ENCODE measurements at places on chromosomes 3 and 15.
A peak's percentile ranks its signal among the peaks of the same experiment; 100 is the strongest.

GRCh38 chr3:121165397-121165837 is 257.4 kb downstream of the STXBP5L start:
- no peak for DNase-seq

DNA sequence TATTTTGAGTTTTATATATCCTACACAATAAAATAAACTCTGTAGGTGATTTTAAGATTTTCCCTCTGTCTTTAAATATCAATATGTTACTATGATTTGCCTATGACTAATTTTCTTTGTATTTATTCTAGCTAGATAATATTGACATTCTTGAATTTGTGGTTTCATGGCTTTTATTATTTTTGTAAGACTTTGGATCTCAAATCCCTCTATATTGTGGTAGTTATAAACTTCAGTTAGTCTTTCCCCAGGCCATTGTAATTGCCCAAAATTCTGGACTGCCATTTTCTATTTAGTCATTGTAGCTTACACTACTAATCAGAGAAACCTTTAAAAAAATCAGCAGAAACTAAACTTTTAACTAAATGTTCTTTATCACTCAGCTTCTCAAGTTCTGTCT is 1559.3 kb upstream of the GBE1 start:
- DNase-seq: no peak

DNA sequence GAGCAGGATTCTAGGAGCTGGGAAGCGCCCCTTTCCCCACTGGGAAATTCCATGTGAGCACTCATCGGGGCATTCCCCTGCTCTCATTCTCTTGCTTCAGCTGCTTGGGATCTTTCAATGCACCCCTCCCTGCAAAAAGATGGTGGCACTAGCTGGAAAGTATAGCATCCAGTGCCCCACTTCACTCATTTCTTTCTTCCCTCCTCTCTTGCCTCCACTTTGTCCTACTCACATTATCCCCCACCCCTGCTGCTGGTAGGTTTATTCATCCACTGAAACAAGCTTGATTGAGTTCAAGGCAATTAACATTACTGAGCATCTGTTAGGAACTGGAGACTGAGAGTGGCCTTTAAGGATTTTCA is 84.8 kb upstream of the LIMD1 start:
- no peak for DNase-seq

DNA sequence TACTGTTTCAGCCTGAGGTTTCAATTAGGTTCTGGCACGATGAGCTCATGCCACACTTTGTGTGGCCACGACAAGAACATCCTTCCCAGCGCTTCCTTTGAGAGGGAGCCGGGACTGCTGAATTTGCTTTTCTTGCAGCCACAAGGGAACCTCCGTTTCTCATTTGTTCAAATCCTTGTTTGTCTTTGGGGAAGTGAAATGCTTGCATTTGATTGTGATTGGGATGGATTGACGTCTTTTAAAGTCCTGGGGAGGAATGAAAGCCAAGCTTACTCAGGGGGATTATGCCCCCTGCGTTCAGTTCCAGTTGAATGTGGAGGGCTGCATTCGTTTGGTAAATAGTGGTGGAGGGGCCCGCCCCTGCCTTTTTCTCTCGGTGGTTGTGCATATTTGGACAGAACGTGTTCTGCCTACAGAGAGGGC is 277.6 kb downstream of the THSD4 start:
- DNase-seq: no peak

- no peak for DNase-seq
Measured at GRCh38 chr3:117035745-117036144, 326.2 kb downstream of the TUSC7 start.

DNA sequence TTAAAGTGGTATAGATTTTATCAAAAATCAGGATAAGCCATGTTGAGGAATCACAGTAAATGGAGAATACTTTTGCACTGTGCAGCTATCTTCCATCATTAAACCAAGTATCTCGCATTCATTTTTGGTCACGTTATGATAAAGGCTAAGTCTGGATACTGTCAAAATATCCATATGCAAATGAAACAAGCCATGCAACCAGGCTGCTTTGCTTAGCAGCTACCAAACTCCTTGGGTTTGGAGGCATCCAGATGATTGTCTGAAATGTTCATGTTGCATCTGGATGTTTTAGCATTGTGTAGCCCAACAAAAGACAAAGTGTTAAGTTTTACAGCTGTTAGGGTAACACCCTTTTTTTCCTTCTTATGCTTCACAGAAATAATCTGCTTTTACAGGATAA is 322.9 kb upstream of the MDFIC2 start:
- DNase-seq: no peak

GRCh38 chr3:38960953-38961622 is 90.7 kb downstream of the SCN11A start:
- DNase-seq: peak; percentile 42

GRCh38 chr15:58212909-58213526 is 74.8 kb downstream of the AQP9 start:
- DNase-seq: no peak

DNA sequence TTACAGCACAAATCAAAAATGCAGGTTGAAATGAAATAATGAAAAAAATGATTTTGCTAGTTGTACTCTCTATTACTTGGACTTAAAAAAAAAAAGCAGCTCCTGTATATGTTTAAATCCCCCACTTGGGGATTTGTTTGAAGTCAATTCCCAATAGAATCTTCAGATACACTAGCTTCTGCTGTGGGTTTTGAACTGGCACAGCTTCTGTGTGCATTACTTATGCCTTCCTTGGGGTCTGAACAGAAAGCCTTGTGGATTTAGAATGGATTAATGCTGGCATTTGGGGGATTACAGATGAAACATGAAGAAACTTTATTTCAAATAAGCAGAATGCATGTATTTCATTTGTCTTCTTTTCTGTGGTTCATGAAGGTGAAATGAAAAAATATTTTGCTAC is 513.2 kb upstream of the TBL1XR1 start:
- no peak for DNase-seq

DNA sequence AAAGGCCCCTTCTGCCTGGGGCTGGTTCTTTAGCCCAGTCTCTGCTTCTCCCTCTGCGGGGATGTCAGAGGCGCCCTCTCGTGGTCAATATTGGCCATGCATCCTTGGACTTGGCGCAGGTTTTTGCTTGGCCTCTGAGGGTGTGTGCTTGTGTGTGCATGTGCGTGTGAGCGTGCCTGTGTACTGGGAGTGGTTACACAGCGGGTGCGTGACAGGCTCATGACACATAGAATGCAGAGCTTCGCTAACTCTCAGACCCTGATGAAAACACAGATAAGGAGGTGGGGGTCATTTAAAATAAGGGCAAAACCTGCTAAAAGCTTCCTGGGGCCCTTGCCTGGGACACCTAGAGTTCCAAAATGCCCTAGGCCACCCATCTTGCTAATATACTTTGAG is 160.9 kb downstream of the SMAD6 start:
- peak; percentile 88 for DNase-seq

DNA sequence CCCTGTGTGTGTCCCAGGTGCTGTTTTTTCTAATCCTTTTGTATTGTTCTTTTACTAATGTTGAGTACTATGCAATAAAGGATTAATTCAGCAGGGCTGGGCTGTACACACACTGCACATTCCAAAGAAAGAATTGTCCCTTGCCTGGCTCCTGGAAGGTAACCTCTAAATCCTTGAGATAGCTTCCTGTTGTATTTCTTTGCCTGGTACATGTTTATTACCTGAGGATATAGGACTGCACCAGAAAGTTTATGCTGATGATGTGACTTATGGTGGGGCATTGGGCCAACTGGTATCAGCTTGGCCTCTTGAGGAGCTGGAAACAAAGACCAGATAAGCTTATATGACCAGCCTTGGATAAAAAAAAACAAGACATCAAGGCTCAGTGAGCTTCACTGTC is 26.6 kb upstream of the FAN1 start:
- DNase-seq: no peak

- DNase-seq: no peak
Measured at GRCh38 chr15:88022716-88023115, 233.8 kb downstream of the NTRK3 start.

GRCh38 chr3:178146406-178146831 is 389.8 kb upstream of the KCNMB2 start:
- DNase-seq: no peak

- no peak for DNase-seq
Measured at GRCh38 chr3:161905520-161906132, 409.0 kb downstream of the OTOL1 start.

GRCh38 chr15:36914466-36914865 is 185.9 kb downstream of the MEIS2 start:
- DNase-seq: no peak

- no peak for DNase-seq
Measured at GRCh38 chr3:16738451-16738850, 133.2 kb upstream of the DAZL start.

- DNase-seq: no peak
Measured at GRCh38 chr15:53644660-53645059, 114.8 kb downstream of the WDR72 start.

DNA sequence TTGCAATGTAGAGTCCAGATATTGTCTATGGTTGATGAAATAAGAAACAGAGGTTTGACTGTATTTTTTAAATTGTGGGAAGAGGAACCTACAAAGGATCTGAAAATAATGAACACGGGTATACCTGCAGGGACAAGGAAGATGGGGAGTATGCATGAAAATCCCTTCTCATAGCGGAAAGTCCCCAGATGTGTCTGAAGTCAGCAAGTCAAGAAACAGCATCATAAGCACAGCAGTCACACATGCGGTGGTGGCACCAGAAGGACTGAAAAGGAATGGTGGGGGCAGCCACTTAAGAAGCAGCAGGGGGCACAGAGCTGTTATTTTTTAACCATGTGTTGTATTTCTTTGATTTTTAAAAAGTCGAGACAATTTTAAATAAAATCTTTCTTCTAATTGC is 4.7 kb downstream of the MRPS11 start:
- no peak for DNase-seq

DNA sequence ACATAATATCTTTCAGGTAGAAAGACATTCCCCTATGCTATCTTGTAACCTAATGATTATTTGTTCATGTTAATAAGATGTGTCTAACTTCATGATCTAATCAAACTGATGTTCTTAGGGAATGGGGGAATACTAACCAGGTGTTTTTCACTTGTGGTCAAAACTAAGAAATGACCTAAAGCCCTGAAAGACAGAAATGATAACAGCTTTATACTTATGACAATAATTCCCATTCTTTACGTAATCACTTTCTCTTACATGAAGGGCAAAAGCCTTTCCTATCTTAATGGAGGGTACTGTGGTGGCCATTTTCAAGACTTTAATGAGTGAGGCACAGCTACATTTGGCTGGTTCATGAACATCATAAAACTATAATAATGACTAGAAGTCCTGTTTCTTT is 33.9 kb upstream of the MEIS2 start:
- DNase-seq: no peak

GRCh38 chr3:129014148-129014547 is 13.0 kb downstream of the EFCC1 start:
- DNase-seq: no peak

DNA sequence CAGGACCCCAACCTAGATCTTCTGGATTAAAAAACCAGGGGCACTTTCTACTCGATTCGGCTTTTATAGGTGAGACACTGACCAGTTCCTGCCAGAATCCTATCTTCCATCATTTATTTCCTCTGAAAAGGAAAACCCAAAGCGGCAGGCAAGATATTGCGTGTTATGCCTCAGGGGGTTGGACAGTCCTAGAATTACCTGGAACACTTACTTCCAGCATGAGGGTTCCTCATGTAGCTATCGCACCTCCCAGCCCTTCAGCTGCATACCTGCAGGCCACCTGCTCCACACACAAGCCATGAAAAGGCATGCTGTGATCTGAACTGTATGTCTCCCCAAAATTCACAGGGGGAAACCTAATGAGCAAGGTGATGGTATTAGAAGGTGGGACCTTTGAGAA is 58.3 kb upstream of the DLG1 start:
- DNase-seq: no peak

GRCh38 chr3:150286390-150287147 is 121.5 kb upstream of the TSC22D2 start:
- DNase-seq: peak; percentile 6

GRCh38 chr3:178492491-178492890 is 43.7 kb upstream of the KCNMB2 start:
- DNase-seq: no peak

GRCh38 chr15:47541562-47541961 is 175.7 kb upstream of the SEMA6D start:
- DNase-seq: no peak

GRCh38 chr3:28840976-28841376 is 439.9 kb upstream of the RBMS3 start:
- DNase-seq: peak; percentile 67

DNA sequence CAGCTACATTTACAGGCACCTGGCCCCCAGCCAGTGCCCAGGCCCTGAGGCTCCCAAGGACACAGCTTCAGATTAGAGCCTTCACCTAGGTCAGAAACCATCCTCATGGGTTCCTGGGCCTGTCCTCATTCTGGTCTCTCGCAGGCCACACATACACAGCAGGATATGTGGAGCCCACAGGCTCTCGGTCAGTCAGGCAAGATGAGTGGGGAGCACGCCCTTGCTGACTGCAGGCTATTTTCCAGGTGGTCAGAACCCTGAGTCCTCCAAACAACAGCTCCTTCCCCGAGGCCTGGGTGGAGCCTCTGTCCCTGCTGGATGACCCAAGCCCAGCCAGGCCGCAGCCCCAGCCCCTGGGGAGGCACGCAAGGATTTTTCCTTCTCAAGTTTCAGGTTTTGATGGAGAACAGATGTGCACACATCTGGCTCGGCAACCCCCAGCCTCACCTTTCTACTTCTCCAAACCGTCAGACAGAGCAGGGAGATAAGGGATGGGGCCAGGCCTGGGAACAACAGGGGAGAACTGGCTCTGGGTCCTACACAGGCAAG is 1.6 kb downstream of the STRA6 start:
- no peak for DNase-seq

DNA sequence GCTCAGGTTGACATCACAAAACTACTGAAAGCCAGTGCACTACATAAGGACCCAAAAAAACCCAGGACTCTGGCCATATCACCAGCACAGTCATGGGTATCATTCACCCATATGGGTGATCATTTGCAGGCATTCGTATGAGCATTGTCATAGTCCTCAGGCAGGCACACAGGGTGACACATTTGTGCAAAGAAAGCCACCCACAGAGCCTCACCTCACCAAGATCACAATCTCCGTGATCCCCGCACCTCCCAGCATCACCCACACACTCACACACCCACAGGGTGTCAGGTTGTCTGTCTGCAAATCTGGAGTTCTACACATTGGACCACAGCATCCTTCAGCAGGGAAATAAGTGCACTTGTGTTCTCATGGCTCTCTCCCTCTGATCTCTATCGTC is 166.0 kb upstream of the LPP start:
- DNase-seq: peak; percentile 69
